ENCODE measurements at places on chromosomes 4 and X.

DNA sequence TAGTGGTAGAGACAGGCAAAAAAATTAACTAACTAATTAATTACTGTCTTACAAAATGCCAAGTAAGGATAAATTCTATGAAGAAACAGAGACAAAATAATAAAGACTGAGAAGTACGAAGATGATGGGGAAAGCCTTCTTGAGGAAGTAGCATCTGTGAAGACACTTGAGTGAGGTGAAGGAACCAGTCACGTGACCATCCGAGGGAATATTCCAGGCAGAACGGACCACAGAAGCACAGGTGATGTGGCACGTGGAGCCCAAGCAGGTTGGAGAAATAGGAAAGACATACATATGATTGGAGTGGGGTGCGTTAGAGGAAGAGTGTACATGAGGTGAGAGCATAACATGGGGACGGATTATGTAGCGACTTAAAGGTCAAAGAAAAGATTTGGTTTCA is 30.5 kb upstream of the SPP1 start:
- DNase-seq: no peak

DNA sequence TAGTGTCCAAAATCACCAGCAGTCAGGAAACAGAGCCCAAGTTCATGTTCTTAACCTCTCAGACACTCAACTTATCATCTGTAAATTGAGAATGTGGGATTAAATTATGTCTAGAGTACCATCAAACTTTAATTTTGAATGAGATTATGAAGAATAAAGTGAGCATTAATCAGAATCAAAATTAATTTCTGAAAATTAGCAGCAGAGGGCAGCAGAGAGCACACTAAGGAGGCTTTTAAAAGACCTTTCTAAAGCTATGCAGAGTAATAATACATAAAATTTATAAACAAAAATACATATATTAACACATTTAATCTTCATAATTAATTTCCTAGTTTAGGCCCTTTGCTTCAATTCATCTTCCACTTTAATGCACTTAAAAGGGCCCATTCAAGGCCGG is 7.1 kb downstream of the TASL start:
- peak; percentile 12 for DNase-seq

GRCh38 chr4:152464030-152464823 is 71.7 kb downstream of the FBXW7 start:
- no peak for DNase-seq

DNA sequence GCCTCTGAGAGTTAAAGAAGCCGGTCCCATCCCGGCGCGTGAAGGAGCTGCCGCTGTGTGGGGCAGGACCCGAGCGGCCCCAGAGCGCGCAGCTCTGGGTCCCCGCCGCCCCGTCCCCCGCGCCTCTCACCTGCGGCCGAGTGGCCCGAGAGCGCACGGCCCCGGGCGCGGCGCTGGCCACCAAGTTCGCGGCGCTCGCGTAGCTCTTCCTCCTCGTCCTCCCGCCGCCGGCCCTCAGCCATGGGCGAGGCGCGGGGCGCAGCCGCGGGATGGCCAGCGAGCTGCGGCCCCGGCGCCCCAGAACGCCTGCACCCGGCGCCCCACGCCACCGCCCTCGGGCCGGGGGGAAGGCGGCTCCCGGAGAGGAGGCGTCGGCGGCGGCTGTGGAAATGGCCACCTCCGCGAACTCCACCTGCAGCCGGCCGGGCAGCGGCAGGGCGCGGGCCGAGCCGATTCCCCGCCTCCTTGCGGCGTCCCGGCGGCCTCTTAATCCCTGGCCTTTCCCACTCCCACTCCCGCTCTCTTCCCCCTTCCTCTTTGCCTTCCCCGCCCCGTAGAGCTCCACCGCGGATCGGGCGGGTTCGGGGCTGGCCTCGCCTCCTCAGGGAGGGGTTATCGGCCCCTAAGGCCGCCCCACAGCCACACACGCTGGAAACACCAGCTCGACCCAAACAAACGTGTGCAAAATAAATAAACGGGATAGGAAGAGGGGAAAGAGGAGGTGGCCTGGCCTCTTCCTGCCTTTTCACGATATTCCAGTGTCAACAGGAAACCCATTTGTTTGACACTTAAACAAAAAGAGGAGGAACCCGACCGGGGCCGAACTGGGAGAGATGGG is at the start of gene SH3D19:
Gene SH3D19 (minus strand): TSS at position 495 of the 838 bp plus-strand sequence. CDS start 253 bp downstream, at position 242.
- DNase-seq: peak; percentile 51

DNA sequence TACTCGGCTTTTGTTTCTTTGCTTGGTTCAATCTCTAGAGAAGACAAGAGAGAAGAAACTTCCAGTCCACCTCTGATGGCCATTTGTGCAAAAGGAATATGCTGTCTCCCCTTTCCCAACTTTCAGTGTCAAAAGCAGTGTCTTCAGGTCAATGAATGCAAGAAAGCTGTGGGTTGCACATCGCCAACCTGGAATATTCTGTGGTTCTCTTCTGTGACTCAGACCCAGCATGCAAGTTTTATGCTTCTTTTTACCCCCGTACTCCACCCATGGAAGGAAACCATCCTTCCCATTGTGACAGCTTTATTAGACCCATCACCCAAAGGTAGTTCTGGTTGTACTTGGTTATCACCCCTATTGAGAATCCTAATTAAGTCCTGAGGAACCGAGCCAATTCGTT is 135.6 kb upstream of the MBNL3 start:
- no peak for DNase-seq

GRCh38 chrX:53686151-53686885 is at the start of gene HUWE1:
Gene HUWE1 (minus strand): TSS chrX:53686719. CDS start chrX:53654107, 32,612 bp downstream.
- DNase-seq: peak; percentile 48

DNA sequence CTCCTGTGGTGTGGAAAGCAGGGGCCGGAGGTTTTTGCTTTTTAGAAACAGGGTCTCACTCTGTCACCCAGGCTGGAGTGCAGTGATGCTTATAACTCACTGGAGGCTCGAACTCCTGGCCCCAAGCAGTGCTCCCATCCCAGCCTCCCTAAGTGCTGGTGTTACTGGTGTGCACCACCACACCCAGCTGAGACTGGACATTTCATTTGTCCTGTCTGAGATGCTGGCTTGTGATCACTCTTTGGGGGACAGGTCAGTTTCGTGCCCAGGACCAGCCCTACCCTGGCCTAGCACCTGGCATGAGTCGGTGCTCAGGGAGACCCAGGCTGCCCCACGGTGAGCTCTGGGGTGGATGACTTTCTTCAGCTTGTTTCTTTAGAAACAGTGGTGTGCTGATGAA is 11.3 kb downstream of the PSAPL1 start:
- no peak for DNase-seq

DNA sequence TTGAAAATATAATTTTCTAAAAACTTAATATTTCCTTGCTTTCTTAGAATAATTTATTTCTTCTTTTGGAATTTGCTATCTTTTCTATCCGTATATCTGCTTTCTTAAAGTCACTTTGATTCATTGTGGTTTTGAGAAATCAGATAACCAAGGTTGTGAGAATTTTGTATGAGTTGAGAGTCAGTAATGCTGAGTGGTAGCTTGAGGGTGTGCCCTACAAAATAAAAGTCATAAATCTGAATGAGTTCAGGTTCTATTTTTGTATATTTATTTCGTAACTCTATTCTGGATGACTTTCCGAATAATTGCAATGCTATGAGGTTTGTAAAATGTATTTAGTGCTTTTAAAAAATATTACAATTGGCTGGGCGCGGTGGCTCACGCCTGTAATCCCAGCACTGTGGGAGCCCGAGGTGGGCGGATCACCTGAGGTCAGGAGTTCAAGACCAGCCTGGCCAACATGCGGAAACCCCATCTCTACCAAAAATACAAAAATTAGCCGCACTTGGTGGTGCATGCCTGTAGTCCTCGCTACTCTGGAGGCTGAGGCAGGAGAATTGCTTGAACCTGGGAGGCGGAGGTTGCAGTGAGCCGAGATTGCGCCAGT is 8.9 kb downstream of the COPS4 start:
- peak; percentile 41 for DNase-seq

GRCh38 chrX:119421016-119421705 is 22.0 kb downstream of the SLC25A43 start:
- no peak for DNase-seq

DNA sequence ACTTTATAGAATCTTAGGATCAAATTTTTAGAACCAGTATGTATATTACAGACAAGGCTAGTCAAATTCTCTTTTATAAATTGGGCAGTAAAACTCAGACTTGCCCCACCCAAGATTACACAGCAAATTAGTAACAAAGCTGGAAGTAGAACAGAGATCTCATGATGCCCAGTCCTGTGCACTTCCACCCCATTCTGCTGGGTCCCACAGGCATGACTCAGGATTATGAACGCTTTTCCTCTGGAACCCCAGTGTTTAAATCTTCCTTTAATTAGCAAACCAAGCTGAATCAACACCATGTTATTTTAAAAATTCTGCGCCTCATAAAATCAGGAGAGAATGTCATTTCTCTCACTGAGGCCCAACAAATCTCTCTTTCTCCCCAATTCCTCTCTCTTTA is 1.5 kb upstream of the IL13RA2 start:
- DNase-seq: no peak

Measured in hepatic stellate cell (primary cell).